ENCODE measurements at places on chromosomes 6 and 20. TPM values are rescaled to one million over a fixed set of nuclear protein-coding genes. Genes with fewer than 3 reads are reported as not detected.

FAM83B gene
- total RNA-seq = 1.6 TPM

OOEP gene
- not detected for total RNA-seq

DBNDD2 gene
- total RNA-seq = 350 TPM

DNA sequence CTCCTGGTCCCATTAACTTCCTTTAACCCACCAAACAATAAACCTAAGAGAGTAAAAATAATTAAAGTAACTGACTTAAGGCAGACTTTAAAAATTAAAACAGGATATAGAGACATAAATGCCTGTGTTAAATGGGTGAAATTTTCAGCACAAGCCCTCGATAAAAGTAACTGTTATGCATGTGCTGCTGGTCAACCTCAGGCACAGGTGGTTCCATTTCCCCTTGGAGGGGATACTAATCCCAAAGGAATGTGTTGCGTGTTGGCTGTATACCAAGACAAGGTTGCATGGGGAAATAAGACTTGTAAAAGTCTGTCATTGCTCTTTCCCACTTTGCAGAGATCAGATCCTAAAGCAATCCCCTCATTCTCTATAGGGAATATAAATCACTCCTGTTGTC, 25.8 kb downstream of the HLA-A start:
- no peak for DNase-seq

TIAM2 gene
- 8.4 TPM for total RNA-seq

DNA sequence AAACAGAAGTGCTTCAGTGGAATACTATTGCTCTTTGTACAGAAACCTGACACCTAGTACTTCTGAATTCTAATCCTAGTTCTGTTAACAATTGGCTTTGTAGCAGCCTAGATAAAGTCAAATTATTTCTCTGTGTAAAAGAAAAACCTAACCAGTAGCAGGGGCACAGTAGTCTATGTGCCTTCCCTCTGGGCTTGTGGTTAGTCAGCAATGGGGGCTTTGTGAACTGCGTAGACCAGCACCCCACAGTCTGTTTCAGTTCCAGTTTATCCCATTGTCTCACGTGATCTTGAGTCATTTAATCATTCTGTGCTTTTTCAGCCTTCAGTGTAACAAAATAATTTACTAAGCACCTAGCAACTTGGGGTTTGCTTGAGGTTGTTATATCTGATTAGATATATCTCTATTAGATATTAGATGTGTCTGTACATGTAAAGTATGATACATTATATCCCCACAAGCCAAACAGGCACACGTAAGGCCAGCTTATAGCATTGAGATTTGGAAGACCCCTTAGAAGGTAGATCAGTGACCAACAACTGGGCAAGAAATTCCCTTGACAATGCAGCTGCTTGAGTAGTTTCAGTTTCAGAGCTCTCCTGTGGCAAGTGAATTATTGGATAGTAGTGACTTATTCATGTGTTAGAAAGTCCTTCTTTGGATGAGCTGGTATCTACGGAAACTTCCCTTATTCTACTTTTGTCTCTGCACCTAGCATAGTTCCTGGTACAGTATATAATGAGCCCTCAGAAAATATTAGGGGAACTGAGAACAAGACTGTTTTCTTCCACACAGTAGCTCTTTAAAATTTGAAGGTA, 27.9 kb upstream of the CCR6 start:
- DNase-seq = no peak

TREML1 gene
- not detected for total RNA-seq

- no peak for DNase-seq
These were observed 75.2 kb upstream of the SMIM28 start for GRCh38 chr6:138302554-138302953.

DNA sequence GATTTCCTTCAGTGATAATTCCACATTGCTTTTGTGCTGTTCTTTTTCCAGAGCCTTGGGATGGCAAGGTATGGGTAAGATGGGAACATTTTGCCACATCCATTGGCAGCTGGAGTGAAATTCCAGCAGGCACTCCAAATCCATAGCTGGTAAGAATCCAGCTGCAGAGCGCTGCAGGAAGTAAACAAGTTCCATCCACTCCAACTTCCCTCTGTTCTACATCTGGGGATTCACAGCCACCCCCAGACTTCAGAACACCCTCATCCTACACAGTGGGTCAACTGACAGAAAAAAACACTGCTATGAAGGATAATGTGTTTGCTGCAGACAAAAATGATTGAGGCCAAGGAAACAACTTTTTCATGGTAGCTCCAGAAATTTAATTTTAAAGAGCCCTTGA, 747.8 kb downstream of the MAFB start:
- no peak for DNase-seq

DNA sequence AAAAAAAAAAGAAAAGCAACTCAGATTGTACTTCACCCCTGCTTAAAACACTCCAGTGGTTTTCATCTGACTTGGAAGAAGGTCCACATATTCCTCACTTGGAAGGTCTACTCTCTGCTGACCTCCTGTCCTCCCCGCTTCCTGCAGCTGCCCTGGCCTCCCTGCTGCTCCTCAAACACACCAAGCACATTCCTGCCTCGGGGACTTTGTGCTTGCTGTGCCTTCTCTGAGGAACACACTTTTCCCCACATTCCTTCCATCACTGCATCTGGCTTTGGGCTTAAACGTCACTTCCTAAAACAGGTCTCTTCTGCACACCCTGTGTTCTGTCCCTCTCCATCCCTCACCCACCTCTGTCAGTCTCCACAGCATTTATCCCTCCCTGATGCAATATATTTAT, 4.9 kb upstream of the PDYN start:
- no peak for DNase-seq

DNA sequence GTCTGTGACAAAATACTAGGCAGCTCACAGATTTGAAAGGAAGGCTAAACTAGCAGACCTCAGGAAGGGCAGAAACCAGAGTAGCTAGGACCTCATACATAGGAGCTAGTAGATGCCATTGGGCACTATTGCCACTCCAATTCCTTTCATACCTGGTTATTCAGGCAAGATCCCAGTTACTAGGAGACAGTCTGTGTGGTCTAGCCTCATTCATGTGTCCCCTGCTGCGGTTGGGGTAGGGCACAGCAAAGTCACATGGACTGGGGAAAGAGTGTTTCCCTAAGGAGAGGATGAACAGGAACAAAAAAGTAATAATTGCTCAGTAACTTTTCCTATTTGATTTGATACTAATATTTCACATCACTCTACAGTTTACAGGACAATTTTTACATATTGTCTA, 204.6 kb upstream of the HEY2 start:
- DNase-seq = no peak

GRCh38 chr6:162560891-162561290, 166.7 kb downstream of the PRKN start:
- DNase-seq = no peak

GRCh38 chr20:10555865-10556308, 117.9 kb downstream of the JAG1 start:
- DNase-seq = no peak

HRH3 gene
- not detected for total RNA-seq

COL20A1 gene
- total RNA-seq = not detected

CSTF1 gene
- 16.8 TPM for total RNA-seq

DNA sequence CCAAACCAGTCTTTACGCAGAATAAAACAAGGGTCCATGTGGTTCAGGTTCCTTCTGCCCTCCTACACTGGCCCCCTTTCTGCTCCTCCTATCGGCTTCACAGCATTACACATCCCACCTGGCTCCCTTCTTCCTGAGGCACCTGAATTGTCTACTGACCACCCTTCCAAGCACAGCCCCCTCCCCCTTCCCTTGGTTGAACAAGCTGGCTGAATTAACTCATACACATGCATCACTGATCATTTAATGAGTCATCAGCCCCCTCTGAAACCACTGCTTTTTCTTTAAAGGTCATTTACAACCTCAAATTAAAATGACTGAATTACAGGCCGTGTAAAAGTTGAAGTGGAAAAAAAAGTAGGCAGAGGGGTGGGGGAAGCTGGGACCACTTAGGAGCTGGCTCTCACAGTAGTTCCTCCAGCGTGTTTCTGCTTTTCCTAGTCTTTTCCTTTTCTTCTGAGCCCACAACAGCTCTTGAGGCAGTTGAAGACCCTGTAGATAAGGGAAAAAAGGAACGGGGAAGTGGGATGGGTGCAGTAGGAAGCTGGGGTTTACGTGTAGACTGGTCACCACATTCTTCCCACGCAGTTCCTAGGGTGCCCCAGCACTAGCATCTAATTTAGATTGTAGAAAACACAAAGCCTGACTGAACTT, 67.6 kb downstream of the FYN start:
- no peak for DNase-seq

DNA sequence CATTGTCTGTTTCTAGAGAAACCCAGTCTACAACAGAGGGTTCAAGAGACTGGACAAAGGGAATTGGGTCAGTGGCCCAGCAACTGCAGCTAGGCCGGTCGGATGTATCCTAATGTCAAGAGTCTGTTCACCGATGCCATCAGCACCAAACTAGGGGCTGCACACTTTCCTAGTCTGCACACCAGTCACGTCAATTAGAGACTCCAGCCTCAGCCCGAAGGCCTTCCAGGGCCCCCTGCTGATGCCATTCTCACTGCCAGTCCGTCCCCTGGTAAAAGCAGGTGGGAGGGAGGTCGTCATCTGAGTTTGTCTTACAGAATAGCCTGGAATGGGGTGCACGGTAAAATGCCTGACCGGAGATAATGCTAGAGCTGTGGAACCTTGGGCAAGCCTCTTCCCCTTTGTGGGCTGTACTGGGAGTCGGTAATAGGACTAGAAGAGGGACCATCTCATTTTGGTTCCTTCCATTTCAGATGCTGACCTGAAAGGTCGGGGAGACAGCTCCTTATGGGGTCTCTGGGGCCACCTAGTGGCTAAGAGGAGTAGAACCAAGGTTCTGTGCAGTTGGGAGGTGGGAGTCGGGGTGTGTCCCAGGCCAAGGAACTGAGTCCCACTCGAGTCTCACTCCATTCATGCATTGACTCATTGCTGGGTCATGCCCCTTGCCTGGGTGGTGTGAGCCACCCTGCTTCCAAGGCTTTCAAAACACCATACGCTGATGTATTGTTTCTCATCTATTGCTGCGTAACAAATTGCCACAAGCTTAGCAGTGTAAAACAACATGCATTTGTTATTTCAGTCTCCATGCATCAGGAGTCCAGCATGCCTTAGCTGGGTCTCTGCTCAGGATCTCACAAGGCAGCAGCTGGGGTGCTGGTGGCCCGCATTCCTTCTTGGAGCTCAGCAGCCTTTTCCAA, 5.1 kb downstream of the SOX12 start:
- DNase-seq = no peak

GRCh38 chr6:54729716-54730115, 116.9 kb upstream of the FAM83B start:
- DNase-seq = no peak

DNA sequence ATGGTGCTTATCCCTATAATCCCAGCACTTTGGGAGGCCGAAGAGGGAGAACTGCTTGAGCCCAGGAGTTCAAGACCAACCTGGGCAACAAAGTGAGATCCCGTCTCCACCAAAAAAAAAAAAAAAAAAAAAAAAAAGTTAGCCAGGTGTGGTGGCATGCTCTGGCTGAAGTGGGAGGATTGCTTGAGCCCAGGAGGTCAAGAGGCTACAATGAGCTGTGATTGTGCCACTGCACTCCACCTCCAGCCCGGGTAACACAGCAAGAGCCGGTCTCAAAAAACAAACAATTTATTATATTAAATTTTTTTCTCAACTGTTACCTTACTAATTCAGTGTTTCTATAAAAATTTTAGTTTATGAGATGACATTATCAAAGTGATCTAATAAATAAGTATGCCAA, 85.4 kb upstream of the MAP7 start:
- no peak for DNase-seq

- no peak for DNase-seq
These were observed 18.2 kb downstream of the STMND1 start for GRCh38 chr6:17120019-17120418.

DNA sequence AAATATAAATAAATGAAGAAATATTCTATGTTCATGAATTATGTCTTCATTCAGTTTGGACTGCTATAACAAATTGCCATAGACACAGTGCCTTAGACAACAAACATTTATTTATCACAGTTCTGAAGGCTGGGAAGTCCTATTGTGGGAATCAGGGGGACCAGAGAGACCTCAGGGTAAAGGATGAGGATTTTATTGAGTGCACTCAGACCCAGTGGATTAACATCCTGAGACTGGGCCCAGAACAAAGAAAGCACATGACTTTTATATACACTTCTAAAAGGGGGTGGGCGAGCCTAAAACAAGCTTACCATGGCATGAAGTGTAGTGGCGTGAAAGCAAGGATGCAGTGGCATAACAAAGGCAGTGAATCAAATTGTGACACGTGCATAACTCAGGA, 26.9 kb upstream of the CBLN4 start:
- DNase-seq = no peak

RBBP8NL gene
- not detected for total RNA-seq

DNA sequence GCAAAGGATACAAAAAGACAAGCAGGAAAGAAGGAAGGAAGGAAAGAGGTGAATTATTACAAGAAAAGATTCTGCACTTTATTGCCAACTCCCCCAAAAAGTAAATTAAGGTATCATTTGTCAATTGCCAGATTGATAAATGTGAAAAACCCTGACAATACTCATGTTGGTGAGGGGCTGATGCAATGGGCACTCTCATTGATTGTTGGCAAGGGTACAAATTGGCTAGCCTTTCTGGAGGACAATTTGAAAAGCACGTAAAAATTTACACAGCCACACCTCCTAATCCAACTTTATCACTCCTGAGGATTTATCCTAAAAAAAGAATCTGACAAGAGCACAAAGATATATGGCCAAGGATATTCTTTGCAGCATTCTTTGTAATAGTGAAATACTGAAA, 47.7 kb downstream of the SCML4 start:
- DNase-seq = no peak

C2 gene
- 7.6 TPM for total RNA-seq

GRCh38 chr20:5608104-5608441, 142.1 kb upstream of the SHLD1 start:
- no peak for DNase-seq

GRCh38 chr6:71066153-71066552, 109.3 kb upstream of the B3GAT2 start:
- no peak for DNase-seq

DNA sequence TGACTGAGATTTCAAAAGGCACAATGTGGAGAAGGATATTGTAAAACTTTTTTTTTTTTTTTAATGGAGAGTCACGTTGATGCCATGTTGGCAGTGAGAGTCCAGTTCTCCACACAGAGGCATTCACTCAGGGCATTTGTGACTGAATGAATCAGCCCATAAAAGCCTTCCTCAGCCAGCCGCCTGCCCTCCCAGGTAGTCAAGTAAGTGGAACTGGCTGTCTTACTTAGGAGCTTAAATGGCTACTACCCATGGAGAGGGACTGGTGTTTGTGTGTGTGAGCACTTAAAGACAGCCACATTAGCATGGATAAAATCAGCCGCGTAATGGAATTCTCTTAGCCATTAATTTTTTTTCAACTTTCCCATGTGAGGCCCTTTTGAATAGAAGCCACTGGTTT, 12.6 kb downstream of the AAR2 start:
- DNase-seq = no peak

GRCh38 chr6:52381249-52381648, 19.3 kb downstream of the PAQR8 start:
- DNase-seq = no peak

KATNA1 gene
- 12.0 TPM for total RNA-seq

DNA sequence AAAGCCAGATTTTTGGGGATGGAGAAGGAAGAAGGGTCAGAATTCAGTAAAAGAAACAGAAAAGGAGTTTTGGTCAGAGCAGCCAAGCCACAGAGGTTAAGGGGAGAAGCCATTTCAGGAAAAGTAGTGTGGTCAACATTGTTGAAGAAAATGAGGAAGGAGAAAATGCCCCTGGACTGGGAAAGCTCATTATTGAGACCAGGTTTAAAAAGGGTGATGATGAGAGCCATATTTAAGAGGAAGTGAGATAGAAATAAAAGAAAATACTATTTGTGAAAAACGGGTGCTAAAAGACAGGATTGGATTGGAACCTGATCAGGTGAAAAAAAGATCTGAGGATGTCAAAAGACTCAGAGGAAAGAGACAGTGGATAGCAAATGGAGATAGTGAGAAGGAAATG, 75.8 kb downstream of the CEP162 start:
- DNase-seq = no peak
